Adrenal gland (tissue), 19 donors: ENCODE measurements at places on chromosomes 6 and 20. TPM values are rescaled to one million over a fixed set of nuclear protein-coding genes. Genes with fewer than 3 reads are reported as not detected.
A peak's percentile ranks its signal among the peaks of the same experiment; 100 is the strongest.

DNA sequence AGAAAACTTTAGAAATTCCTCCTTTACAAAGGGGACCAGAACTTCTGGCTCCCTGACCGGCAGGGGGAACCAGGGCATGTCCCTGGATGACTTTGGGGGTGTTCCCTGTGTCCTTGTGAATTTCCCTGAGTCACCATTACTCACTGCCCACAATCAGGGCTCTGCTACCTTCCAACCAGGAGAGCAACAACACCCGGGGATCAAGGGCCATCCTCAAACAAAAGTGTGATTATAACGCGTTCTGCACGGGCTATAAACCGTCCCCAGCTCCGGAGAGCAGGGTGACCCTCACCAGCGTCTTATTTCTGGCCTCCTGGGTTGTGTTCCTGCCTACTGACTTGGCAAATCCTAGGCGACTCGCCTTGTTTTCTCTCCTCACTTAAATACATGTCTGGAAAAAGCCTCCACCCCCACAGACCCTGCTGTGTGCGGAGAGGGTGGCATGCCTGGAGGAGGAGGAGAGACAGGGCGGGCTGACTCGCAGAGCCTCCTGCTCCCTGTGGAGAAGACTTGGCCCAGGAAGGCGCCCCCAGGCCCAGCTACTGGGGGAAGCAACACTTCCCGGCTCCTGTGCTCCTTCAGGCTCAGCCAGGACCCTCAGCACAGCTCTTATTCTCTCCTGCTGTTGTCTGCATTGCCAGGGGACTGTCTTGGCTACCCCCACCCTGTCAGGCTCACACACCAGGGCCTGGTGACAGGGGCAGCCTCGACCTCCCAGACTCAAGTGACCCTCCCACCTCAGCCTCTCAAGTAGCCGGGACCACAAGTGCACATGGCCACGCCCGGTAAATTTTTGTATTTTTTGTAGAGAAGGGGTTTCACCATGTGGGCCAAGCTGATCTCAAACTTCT, 54.1 kb downstream of the FGD2 start:
- no peak overlapping the region for H3K4me3 ChIP-seq
- no peaks in the 10 kb centered on the region for H3K36me3 ChIP-seq
- no peaks in the 10 kb centered on the region for H3K27me3 ChIP-seq
- peak overlapping the region; percentile 85 for H3K27ac ChIP-seq
- DNase-seq: peak; percentile 89
- H3K4me1 ChIP-seq: peaks cover 10% of the 10 kb centered on the region

DNA sequence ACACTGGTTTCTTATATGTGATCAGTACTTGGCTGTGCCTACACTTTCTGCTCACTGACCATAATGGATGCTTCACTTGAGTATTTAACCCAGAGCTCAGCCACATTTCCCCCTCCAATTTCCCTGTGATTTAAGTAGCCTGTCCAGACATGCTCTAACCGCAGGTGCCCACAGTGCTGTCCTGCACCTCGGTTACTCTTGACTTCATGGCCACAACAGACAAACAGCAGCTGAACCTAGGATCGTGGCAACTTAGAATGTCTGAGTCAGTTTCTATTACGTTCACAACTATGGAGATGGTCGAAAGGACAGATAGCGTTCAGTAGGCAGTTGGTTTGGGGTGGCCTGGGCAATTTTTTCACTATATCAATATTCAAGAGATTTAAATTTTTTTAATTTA, 306.9 kb upstream of the SGK1 start:
- no peak for DNase-seq
- H3K4me3 ChIP-seq: no peak overlapping the region
- H3K27ac ChIP-seq: no peak overlapping the region

- H3K4me1 ChIP-seq: no peaks in the 10 kb centered on the region
- DNase-seq: no peak
- no peak overlapping the region for H3K27ac ChIP-seq
- no peaks in the 10 kb centered on the region for H3K36me3 ChIP-seq
- H3K27me3 ChIP-seq: no peaks in the 10 kb centered on the region
These were observed 216.4 kb downstream of the DLL1 start for GRCh38 chr6:170074435-170074834.

GRCh38 chr6:90233994-90234393, 62.6 kb downstream of the BACH2 start:
- H3K4me3 ChIP-seq: no peak overlapping the region
- H3K27ac ChIP-seq: no peak overlapping the region
- DNase-seq: no peak

DNA sequence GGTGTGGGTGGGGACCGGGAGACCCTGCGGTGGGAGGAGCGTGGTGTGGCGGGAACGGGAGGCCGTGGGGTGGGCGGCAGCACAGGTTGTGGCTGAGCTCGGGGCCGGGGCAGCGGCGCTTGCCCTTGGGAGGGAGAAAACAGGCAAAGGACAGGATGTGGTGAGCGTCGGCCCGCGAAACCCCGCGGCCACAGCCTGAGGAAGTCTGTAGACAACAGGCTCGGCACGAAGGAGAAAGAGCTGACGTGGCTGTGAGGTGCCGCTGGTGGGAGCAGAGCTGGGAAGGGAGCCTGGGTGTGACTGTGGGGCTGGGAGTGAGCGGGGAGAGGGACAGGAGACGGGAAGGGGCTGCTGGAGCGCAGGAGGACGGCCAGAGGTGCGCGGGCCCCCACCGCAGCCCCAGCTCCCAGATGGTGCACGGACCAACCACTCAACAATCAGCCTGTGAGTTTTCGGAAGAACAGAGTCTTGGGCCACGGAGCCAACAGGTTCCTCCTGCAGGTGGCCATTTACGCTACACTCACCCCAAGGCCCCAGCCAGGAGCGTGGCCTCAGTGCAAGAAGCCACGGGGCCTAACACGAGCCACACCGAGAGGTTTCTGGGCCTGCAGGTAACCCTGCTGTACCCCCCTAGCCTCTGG, 202.8 kb downstream of the DLL1 start:
- no peaks in the 10 kb centered on the region for H3K36me3 ChIP-seq
- H3K4me3 ChIP-seq: no peak overlapping the region
- DNase-seq: no peak
- no peaks in the 10 kb centered on the region for H3K27me3 ChIP-seq

GRCh38 chr20:46699651-46700359, 9.6 kb upstream of the SLC2A10 start:
- no peak for DNase-seq
- no peak overlapping the region for H3K27ac ChIP-seq
- no peaks in the 10 kb centered on the region for H3K4me1 ChIP-seq
- H3K36me3 ChIP-seq: no peaks in the 10 kb centered on the region
- no peaks in the 10 kb centered on the region for H3K27me3 ChIP-seq

- DNase-seq: no peak
- no peaks in the 10 kb centered on the region for H3K4me1 ChIP-seq
- no peak overlapping the region for H3K4me3 ChIP-seq
- H3K27me3 ChIP-seq: no peaks in the 10 kb centered on the region
- H3K27ac ChIP-seq: no peak overlapping the region
These were observed 29.3 kb upstream of the KIF13A start for GRCh38 chr6:18016698-18017097.

- H3K27me3 ChIP-seq: peaks cover 32% of the 10 kb centered on the region
- peak; percentile 23 for DNase-seq
- H3K4me1 ChIP-seq: peaks cover 13% of the 10 kb centered on the region
- no peak overlapping the region for H3K27ac ChIP-seq
These were observed 86.8 kb downstream of the ZFP64 start for GRCh38 chr20:52104546-52105441.

- DNase-seq: no peak
- no peaks in the 10 kb centered on the region for H3K36me3 ChIP-seq
- no peaks in the 10 kb centered on the region for H3K4me1 ChIP-seq
- no peak overlapping the region for H3K27ac ChIP-seq
These were observed 68.2 kb downstream of the TBX18 start for GRCh38 chr6:84696166-84696565.

- no peaks in the 10 kb centered on the region for H3K36me3 ChIP-seq
- H3K27ac ChIP-seq: no peak overlapping the region
These were observed 709.6 kb upstream of the FLRT3 start for GRCh38 chr20:15047042-15047441.

DNA sequence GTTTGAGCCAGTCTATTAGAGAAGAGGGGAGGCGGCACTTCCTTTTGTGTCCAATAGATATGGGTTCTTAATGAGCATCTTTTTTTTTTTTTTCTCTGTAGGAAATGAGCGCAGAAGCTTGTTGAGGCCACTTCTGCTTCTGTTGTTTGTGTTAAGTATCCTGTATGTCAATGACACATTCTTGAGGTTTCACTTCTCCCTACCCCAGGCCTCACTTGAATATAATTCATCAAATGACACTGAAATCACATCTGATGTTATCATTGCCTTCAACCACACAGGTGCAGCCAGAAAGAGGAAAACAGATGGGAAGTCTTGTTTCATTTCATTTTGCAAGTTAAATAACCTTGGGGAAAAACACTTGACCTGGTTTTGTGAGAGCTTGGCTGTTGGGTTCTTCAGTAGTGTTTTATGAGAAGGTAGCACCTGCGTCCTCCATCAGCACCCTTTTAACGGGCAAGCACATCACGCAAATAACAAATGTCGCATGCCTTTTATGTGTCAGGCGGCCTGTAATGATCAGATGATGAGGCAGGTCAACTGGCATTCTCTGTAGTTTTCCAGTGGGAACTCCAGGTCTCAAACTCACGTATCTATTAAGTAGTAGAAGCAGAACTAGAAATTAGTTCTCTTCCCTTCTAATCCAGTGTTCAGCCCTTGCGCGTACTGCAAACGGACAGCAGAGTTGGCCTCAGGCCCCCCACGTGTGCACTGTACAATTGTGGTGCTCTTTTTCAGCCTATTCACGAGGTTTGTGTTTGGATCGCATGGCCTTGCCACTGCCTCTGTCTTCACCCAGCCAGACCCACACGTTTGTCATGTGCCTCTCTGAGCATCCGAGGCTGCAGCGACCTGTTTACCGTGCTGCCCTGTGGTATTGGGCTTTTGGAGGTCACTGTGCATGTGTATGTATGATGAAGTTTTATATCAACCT, 23.5 kb downstream of the PLEKHG1 start:
- no peaks in the 10 kb centered on the region for H3K27me3 ChIP-seq
- DNase-seq: no peak
- H3K4me3 ChIP-seq: no peak overlapping the region
- no peak overlapping the region for H3K27ac ChIP-seq
- H3K36me3 ChIP-seq: no peaks in the 10 kb centered on the region

- DNase-seq: no peak
- no peak overlapping the region for H3K4me3 ChIP-seq
- H3K36me3 ChIP-seq: no peaks in the 10 kb centered on the region
- H3K4me1 ChIP-seq: no peaks in the 10 kb centered on the region
- H3K27me3 ChIP-seq: no peaks in the 10 kb centered on the region
These were observed 32.2 kb downstream of the E2F3 start for GRCh38 chr6:20433929-20434328.

DNA sequence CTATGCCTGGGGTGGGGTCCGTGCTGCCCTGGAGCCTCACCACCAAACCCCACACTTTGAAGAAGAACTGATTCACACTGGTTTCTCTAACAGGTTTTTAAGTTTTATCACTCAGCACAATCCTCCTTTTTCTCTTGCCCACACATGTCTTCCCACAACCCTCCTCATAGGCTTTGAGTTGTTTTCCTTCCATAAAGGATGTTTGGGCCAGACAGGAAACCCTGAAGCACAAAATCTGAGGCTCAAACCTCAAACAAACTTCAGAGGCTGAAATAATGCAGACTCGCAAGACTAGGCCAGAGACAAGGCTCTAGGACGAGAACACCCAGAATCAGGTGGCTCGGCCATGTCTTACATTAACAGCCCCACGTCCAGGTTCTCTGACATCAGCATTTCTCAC, 35.3 kb downstream of the EZR start:
- no peaks in the 10 kb centered on the region for H3K4me1 ChIP-seq
- no peak overlapping the region for H3K4me3 ChIP-seq
- no peaks in the 10 kb centered on the region for H3K27me3 ChIP-seq
- H3K36me3 ChIP-seq: peaks cover 97% of the 10 kb centered on the region

- H3K27me3 ChIP-seq: no peaks in the 10 kb centered on the region
- peaks cover 43% of the 10 kb centered on the region for H3K36me3 ChIP-seq
- DNase-seq: no peak
- H3K4me1 ChIP-seq: no peaks in the 10 kb centered on the region
These were observed 23.0 kb downstream of the PYGB start for GRCh38 chr20:25270829-25271251.

DNA sequence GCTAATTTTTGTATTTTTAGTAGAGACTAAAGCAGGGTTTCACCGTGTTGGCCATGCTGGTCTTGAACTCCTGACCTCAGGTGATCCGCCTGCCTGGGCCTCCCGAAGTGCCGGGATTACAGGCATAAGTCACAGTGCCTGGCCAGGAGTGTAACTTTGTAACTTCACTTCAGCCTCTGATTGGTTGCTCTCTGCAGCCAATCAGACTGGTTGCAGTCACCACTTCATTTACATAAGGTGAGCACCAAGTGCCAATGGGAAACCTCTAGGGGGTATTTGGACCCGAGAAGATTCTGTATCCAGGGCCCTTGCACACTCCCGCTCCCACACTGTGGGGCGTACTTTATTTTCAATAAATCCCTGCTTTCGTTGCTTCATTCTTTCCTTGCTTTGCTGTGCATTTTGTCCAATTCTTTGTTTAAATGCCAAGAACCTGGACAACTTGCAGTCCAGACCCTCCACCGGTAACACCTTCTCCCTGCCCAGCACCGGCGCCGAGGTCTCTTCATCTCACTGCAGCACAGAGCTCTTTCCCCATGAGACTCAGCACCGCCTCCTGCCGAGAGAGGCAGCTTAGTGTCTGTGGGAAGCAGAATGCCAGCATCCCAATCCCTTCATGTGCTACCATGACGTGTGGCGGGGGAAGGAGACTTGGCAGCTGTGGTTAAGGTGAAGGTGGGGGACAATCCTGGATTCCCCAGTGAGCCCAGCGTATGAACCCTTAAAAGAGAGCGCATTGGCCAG, 14.0 kb upstream of the MRGBP start:
- DNase-seq: no peak
- H3K27me3 ChIP-seq: peaks cover 8% of the 10 kb centered on the region
- H3K4me1 ChIP-seq: no peaks in the 10 kb centered on the region
- no peak overlapping the region for H3K4me3 ChIP-seq
- H3K27ac ChIP-seq: no peak overlapping the region

GRCh38 chr6:140988780-140989179, 1143.9 kb upstream of the GJE1 start:
- H3K36me3 ChIP-seq: no peaks in the 10 kb centered on the region
- no peak overlapping the region for H3K4me3 ChIP-seq
- H3K4me1 ChIP-seq: no peaks in the 10 kb centered on the region

DNA sequence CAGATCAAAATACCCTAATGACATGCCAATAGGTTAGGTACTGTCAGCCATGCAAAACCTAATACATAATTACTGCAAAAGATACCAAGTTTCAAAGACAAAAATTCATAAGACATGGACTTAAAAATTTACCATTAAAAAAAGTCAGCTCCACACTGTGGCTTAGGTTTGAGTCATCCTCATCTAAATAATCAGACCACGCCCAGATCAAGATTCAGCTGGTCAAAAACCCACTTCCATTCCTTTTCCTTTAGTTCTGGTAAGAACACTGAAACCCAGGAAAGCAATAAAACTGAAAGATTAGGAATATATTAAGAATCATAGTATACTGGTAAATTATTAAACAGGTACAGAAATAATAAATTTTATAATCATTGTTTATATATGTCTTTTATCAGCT, 81.0 kb upstream of the ASF1A start:
- DNase-seq: no peak
- H3K36me3 ChIP-seq: no peaks in the 10 kb centered on the region
- H3K4me3 ChIP-seq: no peak overlapping the region
- H3K27me3 ChIP-seq: no peaks in the 10 kb centered on the region
- H3K27ac ChIP-seq: no peak overlapping the region
- H3K4me1 ChIP-seq: no peaks in the 10 kb centered on the region

- H3K4me3 ChIP-seq: no peak overlapping the region
- no peaks in the 10 kb centered on the region for H3K27me3 ChIP-seq
- DNase-seq: peak; percentile 65
- no peaks in the 10 kb centered on the region for H3K36me3 ChIP-seq
- no peaks in the 10 kb centered on the region for H3K4me1 ChIP-seq
These were observed 402.0 kb downstream of the MAFB start for GRCh38 chr20:40286975-40287531.

TXLNB gene
- total RNA-seq: 9.5 TPM

MPIG6B gene
- total RNA-seq: 0.65 TPM

COL11A2 gene
- total RNA-seq: 0.11 TPM

SYNDIG1 gene
- total RNA-seq: 0.95 TPM

GJA10 gene
- total RNA-seq: not detected

EPHA7 gene
- total RNA-seq: 0.24 TPM
